ENCODE measurements at places on chromosomes 16 and 17.

DNA sequence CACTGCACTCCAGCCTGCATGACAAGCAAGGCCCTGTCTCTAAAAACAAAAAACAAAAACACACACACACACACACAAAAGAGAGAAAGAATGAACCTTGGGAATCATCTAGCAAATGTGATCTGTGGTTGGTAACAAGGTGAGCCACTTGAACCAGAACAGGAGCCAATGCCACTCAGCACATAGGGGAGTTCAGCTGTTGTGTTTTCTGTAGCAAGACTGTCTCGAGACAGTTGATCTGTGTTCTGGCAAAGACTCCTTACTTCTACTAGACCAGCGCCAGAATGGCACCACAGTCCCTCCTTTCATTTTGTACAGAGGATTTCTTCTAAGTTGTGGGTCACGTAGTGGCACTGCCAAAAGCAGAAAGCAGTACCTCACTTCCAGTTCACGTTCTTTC is 20.7 kb downstream of the ATP2A1 start:
- DNase-seq, result no peak

DNA sequence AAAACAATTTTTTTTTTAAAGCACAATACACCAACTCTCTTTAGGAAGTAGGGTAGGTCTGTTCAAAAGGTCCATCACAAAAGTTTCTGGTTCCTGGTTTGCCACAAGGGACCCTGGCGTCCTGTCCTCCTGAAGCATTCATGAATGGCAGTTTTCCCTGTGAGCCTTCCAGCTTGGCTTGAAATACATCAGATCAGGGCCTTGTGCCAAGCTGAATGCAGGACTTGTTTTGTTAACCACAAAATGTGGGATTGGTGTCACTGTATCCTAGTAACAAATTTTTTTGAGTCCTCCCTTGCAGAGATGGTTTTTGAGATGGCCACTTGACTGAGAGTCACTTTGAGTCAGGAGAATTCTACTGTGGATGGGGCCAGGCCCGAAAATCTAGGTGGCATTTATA is 3.9 kb downstream of the GNAO1 start:
- DNase-seq, result no peak

DNA sequence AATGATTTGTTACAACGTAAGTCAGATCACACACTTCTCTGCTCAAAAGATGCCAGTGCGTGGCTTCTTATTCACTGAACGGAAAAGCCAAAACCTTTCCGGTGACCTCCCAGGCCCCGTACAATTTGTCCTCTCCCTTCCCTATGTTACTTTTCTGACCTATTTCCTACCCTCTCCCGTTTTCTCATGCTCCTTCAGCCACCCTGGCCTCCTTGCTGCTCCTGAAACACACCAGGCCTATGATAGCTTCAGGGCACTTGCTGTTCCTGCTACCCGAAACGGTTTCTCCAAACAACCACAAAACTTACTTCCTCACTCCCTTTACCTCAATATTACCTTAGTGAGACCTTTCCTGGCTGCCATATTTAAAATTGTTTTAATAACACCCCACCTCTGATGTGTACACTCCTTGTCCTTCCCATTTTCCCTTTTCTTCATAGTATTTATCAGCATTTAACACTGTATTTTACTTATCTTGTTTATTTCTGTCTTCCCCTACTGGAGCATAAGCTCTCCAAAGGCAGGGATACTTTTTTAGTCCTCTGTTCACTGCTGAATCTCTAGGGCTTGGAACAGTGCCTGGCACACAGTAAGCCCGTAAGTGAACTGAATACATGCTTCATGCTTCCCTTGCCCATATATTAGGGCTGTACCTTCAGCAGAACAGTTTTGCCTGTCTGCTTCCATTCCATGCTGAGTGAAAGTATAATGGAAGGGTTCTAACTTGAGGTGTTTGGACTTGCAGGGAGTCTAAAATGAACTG is 10.9 kb upstream of the ARL2BP start:
- no peak for DNase-seq

GRCh38 chr16:86874141-86874540 is 295.8 kb downstream of the FOXL1 start:
- peak; percentile 48 for DNase-seq

DNA sequence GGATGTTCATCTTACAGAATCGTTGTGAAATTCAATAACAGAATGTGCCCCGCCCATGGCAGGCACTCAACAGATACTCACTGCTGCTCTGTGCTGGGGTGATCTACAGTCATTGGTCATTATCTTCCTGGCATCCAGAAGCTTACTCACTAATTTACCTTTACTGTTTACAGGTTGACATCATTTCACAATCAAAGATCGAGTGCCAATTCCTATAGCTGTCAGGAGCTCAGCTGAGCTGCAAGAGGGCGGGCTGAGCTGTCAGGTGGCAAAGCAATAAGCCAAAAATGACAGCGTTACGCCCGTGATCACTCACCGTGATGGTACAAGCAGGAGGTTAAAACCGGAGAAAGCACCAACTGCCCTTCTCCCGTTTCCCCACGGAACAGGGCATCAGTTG is 51.2 kb downstream of the LITAF start:
- no peak for DNase-seq

GRCh38 chr17:36185416-36185815 is 9.0 kb upstream of the TBC1D3B start:
- no peak for DNase-seq
